Caudate nucleus (tissue), 63 donors: ENCODE measurements at places on chromosomes 7 and 10.

GRCh38 chr10:72637398-72637857 lies 11.5 kb upstream of the MICU1 start:
- no peak for DNase-seq

GRCh38 chr10:82075605-82076004 lies 200.6 kb downstream of the NRG3 start:
- DNase-seq: no peak

DNA sequence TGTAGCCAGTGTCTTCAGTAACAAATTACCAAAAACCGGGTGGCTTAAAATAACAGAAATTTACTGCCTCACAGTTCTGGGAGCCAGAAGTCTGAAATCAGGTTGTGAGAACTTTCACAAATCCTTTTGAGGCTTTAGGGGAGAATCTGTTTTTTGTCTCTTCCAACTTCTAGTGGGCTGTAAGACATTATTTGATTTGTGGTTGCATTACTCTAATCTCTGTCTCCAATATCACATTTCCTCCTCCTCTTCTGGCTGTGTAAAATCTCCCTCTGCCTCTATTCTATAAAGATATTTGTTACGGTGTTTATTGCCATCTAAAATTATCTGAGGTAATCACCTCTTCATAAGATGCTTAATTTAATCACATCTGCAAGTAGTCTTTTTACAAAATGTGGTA lies 1039.6 kb upstream of the LRRN3 start:
- DNase-seq: no peak

DNA sequence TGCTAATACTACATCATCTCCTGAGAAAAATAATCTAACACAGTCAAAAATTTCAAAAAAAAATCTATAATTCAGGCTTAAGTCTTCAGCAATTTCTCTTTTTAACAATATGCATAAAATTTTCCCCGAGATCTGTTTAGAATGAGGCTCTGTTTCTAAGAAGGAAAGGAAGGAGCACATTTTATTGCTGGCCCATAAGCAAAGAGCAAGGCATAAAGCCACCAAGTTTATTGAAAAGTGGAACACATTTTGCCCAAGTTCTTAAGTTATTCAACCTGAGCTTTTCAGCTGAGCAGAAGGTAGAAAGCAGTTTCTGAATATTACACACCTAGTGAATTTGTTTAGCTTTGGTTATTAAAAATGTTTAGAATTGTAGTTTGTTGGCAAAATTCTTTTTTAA lies 73.9 kb downstream of the AGMO start:
- DNase-seq: no peak

DNA sequence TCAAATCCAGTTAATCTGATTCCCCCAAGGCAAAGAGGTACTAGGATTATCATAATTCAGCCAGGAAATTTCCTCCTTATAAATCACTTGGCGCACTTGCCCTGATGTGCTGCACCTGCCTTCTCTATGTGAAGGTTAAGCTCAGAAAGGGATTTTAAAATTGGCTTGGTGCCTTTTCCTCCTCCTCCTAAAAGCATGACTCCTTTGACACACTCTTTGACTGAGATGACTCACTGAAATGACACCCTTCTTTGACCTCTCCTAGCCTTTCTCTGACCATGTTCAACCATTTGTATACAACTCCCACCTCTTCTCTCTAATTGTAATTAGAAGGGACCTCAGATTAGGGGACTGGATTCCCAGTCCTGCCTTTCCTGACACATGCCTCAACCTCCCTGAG lies 46.5 kb downstream of the ABLIM1 start:
- DNase-seq: no peak

DNA sequence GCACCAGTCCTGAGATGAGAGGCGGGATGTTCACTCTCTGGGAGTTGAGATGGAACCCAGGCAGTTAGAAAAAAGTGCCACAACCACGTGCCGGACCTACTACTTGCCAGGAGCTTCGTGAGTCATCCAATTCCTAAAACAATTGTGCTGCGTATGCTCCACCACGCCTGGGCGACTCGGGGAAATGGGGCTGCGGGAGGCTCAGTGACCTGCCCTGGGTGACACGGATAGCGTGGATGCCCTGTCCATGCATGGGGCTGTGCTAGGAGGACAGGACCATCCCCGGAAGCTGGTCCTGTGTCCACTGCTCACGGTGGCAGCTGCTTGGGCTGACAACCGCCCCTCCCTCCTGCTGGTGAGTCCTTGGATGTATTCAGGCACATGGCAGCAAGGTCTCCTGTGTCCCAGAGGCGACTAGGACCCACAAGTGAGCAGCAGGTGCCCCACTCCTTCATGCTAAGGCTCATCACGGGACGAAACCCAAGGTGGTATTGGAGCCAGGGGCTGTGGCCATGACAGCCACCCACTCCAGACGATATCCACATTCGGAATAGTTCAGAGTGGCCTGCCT lies 90.4 kb downstream of the BMS1 start:
- no peak for DNase-seq

DNA sequence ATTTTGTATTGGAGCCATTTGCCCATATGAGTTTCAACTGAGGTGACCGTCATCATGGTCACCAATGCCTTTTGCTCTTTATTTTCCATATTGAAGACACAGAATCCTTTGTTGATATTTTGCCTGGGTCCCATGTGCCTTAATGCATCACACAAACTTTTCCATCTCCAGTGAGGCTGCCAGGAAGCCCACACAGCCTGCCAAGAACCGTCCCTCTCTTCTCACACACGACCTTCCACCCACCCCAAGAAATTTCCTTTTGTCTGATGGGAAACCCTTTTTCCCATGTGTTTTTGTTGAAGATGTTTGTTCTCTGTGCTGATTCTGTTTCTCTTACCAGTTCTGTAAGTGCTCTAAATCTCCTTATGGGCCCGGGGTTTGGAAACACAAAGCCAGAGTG lies 168.9 kb downstream of the CSTF2T start:
- DNase-seq: no peak

DNA sequence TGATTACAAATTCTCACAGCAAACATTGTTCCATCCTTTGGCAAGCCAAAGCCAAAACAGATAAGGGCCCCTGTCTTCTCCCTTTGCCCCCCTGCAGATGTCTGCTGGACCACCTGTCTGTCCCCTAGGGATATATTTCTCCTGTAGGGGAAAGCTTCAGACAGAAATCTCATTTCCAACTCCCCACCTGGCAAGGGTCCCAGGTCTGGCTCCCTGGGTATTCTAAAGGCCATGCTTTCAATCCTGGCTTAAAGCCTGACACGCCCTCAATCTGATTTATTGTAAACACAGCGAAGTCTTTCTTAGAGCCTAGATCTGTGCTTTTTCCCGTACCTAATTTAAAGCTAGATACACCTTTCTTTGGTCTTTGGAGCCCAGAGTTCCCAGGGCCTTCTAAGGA lies 66.1 kb downstream of the KCNMA1 start:
- no peak for DNase-seq

DNA sequence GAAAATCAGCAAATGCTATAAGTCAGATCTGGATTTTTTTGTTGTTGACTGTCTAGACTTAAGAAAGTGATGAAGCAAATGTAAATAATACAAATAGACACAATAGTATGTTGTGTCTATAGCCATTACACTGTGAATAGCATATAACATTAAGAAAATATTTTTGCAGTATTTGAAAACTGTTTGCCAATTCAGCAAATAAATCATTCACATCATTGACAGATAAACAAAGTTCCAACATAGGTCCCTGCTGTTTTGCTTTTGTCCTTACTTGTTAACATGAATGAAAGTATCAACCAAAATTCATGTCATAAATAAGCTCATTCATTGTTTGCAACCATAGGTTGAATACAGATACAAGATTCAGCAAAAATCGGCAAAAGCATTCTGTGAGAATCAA lies 200.5 kb downstream of the KIF20B start:
- DNase-seq: no peak

GRCh38 chr7:53812135-53812534 lies 730.0 kb upstream of the VSTM2A start:
- DNase-seq: no peak

GRCh38 chr7:139682136-139683013 lies 95.4 kb downstream of the HIPK2 start:
- no peak for DNase-seq

GRCh38 chr7:73879977-73880681 lies 19.2 kb downstream of the TMEM270 start:
- DNase-seq: no peak

DNA sequence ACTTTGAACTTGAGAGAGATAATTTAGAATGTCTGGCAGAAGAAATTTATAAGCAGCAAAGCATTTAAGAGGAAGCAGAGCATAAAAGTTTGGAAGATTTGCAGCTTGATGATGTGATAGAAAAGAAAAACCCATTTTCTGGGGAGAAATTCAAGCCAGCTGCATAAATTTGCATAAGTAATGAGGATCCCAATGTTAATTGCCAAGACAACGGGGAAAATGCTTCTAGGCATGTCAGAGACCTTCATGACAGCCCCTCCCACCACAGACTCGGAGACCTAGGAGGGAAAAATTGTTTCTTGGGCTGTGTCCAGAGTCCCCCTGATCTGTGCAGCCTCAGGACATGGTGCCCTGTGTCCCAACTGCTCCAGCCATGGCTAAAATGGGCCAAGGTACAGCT lies 263.6 kb upstream of the POT1 start:
- DNase-seq: no peak

DNA sequence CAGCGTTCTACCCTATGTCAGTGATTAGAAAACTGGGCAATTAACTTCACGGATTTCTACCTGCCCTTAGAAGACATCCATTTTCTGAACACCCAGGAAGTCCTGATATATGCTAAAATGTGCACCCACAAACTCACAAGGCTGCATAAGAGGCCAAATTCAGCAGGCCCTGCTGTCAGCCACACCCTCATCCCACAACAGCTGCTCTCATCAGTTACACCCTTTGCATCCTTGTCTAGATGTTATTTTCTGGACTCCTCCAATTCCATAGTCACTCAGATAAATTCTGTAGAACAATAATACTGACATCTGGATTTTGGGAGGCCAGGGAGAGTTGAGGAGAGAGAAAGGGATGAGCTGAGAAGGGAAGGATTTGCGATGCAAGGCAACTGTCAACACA lies 208.9 kb downstream of the TAX1BP1 start:
- no peak for DNase-seq

GRCh38 chr7:28654110-28654509 lies 241.8 kb downstream of the CREB5 start:
- DNase-seq: no peak

DNA sequence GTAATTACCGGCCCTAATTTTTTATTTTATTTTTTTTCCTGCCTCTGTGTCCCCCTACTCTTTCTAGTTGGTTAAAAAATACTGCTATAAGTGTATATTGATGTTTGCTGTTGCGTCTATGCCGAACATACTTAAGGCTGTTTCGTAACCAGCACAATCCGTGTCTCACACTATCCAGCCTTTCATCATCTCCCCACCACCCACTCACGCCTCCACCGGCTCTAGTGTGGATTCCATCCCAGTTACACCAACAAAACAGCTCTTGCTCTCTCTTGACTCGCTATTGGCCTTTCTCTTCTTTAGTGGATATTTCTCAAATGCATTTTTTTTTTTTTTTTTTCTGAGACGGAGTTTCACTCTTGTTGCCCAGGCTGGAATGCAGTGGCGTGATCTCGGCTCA lies 70.1 kb upstream of the CAMK1D start:
- DNase-seq: no peak

DNA sequence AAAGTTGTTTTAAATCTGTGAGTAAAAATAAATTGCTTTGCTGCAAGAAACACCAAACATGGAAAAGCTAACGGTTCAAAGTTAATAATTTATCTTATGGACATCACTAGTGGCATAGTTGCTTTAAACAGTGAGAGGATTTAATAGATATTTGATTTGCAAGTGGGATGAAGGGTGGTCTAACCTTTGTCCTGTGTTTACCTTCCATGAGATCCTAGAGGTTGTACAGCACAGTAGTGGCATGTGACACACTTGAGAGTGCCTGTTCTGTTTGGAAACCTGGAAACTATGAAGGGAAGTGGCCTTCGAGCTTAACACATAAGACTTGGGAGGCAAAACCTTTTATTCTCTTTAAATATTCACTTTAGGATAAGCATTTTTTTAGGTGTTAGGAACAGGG lies 16.0 kb downstream of the EGFR start:
- no peak for DNase-seq

DNA sequence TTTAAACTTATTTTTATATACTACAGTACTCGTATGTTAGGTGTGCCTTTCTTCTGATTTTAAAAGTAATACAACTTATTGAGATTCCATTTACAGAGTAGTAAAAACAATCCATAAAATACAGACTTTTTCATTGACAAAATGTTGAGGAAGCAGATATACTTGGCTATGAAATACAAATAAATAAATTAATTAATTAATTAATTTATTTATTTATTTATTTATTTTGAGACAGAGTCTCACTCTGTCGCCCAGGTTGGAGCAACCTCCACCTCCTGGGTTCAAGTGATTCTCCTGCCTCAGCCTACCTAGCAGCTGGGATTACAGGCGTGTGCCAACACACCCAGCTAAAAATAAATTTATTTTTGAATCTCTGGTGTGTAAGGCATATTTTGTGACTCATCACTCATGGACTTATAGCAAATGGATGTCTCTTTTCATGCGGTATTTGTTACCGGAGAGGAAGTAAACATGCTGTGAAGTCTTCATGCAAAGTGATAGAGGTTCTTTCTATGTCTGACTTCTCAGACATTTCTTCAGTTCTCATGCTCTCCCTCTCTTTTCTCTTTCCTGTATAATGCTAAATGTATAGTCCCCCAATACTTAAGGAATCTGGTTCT lies 20.2 kb upstream of the SRPK2 start:
- no peak for DNase-seq

- DNase-seq: no peak
These were observed 20.4 kb downstream of the PPA1 start for GRCh38 chr10:70212879-70213278.

DNA sequence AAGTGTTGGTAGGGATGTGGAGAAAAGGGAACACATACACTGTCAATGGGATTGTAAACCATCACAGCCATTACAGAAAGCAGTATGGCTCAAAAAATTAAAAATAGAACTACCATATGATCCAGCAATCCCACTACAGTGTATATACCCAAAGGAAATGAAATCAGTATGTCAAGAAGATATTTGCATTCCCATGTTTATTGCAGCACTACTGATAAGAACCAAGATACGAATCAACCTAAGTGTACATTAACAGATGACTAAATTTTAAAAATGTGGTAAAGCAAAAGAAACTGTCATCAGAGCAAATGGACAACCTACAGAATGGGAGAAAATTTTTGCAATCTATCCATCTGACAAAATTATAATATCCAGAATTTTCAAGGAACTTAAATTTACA lies 290.4 kb downstream of the IPMK start:
- DNase-seq: no peak

DNA sequence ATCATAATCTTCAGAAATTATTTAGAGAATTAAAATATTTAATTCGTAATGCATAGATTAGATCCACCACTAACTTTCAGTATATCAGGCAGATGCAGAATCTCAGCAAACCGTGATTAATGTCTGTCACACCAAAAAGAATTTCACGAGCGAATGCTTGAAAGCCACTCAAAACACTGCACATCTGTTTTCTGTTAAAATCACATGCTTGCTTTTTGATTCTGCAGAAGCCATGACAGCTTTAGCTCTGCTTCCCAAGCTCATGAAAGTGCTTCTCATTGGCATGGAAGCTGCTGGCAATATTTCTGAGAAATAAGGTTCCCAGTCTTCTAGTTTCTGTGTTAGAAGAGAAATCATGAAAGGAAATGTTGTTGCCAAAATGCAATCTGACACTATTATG lies 837.8 kb upstream of the LRRN3 start:
- no peak for DNase-seq
